ENCODE measurements at places on chromosomes 11 and 22.

DNA sequence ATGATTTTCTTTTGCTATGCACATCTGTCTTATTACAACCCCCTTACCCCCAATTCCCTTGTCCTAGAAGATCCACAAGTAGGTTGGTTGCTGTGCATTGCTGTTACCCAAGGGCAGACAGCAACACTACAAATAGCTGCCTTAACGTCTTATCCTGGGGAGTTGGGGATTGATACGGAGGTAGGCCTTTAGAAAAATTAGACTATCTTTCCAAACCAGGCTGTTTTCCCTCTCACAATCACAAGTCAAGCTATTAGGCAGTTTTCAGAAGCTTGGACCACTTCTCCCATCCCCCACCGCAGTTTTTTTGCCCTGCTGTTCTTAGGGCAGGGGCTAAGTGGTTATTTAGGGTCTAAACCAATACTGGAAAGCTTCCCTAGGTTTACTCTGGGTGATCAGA, 2.8 kb upstream of the PHLDB1 start:
- DNase-seq = no peak

GRCh38 chr22:19822301-19823117, 32.2 kb downstream of the GNB1L start:
- DNase-seq = peak; percentile 7

GRCh38 chr11:83063073-83063754, 8.5 kb downstream of the RAB30 start:
- DNase-seq = no peak

DNA sequence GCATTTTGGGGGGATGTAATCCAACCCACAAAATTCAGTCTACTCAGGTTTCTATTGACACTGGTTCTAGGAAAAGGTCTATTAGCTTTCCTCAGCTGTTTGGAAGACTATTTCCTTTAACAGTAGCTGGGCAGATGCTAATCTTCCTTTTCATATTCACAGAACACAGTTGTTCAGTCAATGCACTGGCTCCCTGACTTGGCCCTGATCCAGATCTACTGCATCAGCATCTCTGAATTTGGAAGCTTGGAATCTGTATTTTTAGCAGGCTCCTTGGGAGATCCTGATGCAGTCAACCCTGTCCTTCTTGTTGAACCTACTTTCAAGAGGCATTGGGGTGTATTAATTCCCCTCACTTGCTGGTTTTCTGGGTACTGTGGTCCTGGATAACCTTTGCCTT, 6.3 kb downstream of the HTATIP2 start:
- no peak for DNase-seq

DNA sequence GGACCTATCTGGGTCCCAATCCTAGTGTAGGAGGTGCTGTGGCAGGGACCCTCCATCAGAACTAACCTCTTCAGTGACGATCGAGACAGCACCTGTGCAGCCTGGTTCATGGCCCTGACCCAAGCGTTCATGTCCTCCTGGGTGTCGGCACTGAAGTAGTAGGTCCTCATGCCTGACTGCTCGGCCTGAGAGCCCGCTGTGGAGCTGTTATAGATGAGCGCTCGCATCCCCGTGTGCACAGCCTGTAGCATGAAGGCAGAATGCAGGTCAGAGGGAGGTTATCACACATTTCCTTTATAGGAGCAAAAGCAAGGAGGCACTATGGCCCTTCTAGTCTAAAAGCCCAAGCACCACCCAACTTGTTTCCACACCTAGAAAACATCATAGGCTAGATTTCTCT, 103.0 kb downstream of the C11orf58 start:
- no peak for DNase-seq

GRCh38 chr11:109507331-109507730, 85.3 kb downstream of the C11orf87 start:
- no peak for DNase-seq

DNA sequence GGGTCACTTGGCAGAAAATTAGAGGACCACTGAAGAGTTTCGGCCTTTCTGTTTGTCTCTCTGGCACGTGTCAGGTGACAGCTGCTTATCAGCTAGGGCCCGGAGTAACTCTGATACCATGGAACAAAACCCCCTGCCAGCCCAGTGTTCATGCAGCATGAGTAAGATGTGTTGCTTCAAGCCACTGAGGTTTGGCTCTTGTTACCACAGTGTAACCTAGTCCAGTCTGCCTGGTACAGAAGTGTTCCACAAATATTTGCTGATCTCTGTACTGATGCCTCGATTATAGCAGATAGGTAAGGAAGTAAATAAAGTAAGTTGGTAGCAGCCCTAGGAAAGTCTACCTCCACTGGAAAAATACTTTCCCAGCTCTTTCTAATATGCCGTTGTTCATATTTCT, 20.5 kb upstream of the ETS1 start:
- DNase-seq = no peak

DNA sequence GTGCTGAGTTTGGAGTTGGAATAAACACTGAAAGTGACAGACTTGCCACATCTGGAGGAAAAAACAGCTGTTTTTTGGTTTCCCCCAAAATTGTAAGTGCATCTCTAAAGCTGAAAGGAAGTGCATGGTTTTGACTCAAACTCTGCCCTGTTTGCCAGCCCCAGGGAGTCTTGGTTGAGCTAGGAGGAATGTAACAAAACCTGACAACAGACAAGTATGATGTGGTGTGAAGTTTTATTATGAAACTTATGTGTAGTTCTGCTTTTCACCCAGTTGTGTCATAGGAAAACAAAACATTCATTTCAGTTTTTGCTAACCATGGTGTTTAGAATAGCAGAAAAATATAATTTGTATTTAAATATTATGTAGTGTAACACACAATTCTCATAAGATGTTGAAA, 31.7 kb upstream of the PDE3B start:
- no peak for DNase-seq

GRCh38 chr11:40513281-40513680, 946.2 kb downstream of the LRRC4C start:
- no peak for DNase-seq

DNA sequence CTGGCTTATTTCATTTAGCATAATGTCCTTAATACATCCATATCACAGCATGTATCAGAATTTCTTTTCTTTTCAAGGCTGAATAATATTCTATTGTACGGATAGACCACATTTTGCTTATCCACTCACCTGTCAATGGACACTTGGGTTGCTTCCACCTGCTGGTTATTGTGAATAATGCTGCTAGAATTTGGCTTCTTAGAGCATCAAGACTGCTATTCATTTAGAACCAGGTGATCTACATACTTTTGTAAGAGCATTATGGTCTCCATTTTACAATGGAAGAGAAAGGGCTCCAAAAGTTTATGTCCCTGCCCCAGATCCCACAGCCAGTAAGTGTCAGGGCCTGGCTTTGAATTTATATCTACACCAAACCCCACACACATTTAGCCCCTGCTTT, 100.7 kb upstream of the CD82 start:
- no peak for DNase-seq

GRCh38 chr22:17481424-17481823, 81.9 kb upstream of the SLC25A18 start:
- no peak for DNase-seq

GRCh38 chr11:67632982-67633755, 3.4 kb upstream of the NUDT8 start:
- no peak for DNase-seq

GRCh38 chr11:33690290-33691065, 10.1 kb downstream of the C11orf91 start:
- no peak for DNase-seq

DNA sequence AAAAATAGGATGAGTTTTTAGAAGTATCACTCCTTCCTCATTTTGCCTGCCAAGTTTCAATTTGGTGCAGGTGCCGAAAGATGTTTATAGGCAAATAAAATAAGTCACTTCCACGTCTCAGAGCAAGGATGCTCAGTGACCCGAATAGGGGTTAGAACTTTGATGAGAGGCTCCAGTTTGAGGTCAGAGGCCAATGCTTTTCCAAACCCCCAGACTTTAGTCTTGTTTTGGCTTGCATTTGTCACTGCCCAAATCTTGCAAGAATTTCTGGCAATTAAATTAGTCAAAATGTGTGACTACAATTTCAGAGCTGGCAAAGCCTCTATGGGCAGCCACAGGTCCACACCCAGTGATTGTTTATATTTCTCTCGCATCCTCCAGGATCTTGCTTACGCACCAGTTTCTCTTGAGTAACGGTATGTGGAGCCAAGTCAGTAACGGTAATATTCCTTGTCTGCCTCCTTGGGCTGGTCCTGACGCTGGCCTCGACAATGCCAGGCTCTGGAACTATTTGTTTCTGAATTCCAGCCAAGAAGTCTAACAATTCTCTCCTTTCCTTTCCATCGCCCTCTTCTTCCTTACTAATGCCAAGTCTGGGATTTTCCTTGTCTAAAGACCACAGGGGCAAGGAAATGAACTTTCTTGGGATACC, 9.9 kb upstream of the NUP160 start:
- no peak for DNase-seq

GRCh38 chr11:38835966-38836365, 2237.9 kb upstream of the RAG2 start:
- DNase-seq = no peak

DNA sequence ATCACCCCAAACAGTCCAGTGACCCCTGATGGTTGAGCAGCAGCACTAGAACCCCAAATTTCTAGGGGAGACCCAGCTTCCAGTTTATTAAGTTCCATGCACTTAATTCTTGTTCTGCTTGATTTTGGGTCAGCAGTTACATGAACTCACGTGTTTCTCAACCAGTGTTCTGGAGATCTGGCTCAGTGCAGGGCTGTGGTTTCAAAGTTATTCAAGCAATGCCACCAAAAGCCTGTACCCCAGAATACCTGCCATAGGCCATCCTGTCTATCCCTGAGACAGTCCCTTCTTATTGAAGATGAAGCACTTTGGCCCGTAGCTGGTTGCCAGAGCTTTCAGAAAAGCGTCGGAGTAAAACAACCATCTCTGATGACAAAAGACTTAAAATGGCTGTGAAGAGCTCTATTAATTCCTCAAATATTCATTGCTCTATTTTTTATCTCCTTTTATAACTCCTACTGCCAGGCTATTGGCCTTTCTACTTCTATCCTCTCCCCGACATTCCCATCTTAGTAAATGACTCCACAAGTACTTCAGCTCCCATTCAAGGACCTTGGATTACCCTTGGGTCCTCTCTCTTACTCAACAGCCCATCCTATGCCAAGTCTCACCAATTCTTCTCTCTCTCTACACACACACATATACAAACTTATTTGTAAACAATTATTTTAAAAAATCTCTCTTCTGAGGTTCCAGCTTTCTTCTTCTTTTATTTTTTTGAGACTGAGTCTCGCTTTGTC, 18.0 kb upstream of the VPREB1 start:
- no peak for DNase-seq

- no peak for DNase-seq
Observed at GRCh38 chr22:24510637-24511625, 15.8 kb downstream of the UPB1 start.

GRCh38 chr22:19086417-19086816, 35.8 kb downstream of the DGCR2 start:
- DNase-seq = no peak

DNA sequence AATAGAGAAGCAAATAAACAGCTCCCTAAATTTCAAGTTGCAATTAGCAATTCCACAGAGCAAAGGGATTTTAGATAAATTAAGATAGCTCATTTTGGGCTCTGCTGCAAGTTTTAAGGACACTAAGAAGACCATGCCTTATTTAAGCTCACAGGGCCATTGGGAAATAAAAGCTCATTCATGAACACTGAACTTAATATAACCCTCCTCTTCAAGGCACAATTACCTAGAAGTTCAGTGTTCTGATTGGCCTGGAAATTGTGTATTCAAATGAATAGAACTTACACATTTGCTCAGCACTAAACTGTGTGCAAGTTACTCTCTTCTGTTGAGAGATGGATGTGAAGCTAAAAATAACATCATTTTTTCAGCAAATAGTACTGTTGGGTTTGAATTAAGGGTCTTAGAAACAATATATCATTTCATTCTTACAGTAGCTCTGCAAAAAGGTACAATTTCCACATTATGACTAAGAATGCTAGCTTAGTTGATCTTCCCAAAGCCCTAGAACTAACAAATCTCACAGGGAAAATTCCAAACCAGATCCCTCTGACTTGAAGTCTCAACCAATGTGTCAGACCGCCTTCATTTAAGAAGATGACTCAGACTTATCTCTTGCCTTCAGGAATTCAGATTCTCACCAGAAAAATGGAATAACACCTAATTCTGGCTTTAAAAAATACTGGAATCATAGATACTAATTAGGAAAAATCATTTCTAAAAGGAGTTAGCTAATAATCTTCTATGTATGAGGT, 87.4 kb upstream of the LRRC55 start:
- DNase-seq = no peak

DNA sequence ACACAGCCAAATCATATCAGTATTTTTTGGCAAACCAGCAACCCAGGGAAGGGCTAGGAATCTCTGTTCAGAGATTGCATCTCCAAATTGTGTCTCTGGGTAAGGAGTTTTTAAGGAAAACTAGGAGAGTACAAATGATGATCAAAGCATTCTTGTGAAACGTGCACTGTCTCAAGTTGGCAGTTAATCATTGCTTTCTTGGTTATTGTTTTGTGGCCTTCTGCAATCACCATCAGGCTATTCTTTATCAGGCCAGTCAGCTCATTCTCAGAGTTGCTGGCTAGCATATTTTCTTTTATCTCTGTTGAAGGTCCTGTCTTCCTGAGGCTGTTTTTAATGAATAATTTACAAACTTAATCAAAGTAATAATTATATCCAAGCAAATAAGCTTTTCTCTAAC, 129.1 kb upstream of the CCDC179 start:
- DNase-seq = no peak

DNA sequence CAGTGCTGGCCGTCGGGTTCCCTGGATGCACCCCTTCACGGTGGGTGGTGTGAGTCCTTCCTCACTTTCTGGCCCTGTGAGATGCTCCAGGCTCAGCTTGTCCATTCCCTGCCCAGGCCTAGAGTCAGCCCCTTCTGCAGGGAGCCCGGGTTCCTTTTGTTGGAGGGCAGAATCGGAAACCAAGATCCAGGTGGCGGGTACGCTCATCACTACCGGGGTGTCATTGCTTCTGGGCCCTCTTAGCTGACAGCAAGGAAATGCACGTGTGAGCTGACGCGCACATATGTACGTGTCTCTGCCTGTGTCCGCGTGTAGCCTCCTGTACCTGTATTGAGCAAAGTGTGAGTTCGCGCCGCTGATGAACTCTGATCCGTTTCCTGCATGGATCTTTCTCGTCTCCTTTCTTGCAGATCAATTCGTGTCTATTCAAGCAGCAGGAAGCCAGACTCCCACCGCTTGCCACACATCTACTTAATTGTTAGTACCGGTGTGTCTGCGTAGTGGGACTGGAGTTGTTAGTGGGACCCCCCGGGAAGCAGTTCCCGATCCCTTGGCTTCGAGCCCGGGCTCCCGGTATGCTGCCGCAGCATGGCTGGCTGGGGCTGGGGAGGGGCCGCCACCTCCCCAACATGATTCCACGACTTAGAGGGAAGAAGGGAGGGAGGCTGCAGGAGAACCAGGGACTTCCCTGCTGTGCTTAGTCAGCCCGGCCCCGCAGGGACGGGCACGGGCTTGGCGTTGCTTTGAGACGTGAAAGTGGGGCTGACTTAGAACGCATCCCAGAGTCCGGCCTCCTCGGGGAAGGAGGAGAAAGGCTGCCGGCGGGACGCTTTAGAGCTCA, 35.9 kb upstream of the GRAMD4 start:
- no peak for DNase-seq

DNA sequence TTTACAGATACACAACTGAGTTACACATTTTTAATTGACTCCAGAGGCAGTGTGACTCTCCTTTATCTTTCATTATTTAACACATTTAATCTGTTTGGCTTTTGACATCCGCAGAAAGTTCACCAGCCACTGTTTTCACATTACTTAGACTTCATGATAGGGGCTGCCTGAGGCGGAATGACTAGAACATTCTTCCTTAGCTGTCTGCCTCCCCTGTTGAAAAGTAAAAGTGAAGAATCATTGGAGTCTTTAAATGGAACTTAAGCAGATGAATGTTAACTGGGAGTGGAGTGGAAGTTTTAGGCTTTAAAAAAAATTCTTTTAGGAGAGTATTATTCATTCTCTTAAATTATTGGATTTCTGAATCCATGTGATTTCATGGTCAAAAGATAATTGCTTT, 229.2 kb upstream of the MTNR1B start:
- DNase-seq = no peak

All from progenitor cell of endocrine pancreas (in vitro differentiated cells).